ENCODE measurements at places on chromosomes 7 and 10. TPM values are rescaled to one million over a fixed set of nuclear protein-coding genes. Genes with fewer than 3 reads are reported as not detected.

DNA sequence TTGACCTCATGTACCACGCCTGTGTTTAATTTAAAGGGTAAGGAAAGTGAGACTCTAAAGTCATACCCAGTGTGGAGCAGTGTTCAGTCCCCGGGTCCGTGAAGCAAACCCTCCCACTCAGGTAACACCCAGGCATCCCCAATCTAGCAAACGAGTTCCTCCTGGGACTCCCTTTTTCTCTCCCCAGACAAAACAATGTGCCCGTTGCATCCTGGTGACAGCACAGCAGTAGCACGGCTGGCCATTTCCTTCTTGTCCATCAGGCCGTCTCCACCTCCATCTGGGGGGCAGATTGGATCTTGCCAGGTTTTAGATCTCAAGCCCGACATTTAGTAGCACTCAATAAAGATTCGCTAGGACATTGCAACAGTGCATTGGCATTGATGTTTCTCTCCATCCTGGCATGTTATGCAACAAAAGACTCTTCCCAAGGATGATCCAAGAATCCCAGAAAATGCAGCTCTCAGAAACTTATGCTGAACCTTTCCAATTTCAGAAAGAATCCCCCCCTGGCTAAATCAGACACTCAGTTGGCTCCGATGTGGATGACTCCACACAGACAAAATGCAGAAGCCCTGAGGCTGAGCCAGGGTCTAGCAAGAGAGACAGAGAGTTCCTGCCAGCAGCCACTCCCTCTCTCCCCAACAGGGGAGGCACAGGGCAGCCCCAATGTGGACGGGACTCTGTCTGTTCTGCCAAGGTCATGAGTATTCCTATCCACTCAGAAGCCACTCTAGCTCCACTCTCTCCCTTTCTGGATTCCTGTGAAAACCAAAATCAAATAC, 274.5 kb upstream of the MGMT start:
- peak; percentile 93 for DNase-seq

GRCh38 chr10:102645388-102645740, 1.1 kb downstream of the TRIM8 start:
- DNase-seq, result no peak

GRCh38 chr7:85612514-85612913, 425.7 kb upstream of the SEMA3D start:
- DNase-seq, result no peak

- no peak for DNase-seq
Measured at GRCh38 chr7:2864999-2865670, 21.0 kb upstream of the GNA12 start.

GRCh38 chr7:43390576-43390975, 192.3 kb upstream of the STK17A start:
- DNase-seq, result no peak

DNA sequence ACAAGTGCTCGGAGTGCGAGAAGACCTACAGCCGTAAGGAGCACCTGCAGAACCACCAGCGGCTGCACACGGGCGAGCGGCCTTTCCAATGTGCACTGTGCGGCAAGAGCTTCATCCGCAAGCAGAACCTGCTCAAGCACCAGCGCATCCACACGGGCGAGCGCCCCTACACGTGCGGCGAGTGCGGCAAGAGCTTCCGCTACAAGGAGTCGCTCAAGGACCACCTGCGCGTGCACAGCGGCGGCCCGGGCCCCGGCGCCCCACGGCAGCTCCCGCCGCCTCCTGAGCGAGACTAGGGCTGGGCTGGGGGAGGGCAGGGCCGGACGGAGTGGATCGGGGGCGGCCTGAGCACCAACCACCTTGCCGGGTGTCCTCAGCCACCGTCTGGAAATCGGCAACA, 15.1 kb upstream of the ZNF212 start:
- no peak for DNase-seq

DNA sequence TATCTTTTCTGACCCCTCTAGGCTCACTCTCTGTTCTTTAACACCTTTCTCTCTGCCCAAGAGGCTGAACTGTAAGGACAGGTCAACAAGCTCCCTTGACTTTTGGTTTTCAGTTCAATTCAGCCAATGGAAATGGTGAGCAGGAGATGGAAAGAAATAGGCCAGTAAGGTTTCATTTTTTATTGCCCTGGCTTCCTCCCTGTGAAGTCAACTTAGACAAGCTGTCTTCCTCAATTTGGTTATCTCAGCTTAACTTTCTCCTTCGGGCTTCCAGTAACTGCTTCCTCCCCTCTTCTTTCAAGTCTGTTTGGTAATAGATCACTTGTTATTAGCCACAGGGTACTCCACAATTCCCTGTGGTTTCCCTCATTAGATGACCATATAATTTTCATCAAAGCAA, 19.7 kb downstream of the LIPK start:
- DNase-seq, result no peak

Gene RAB19
- 0.72 TPM for total RNA-seq

Gene SLC26A3
- total RNA-seq, result not detected
